ENCODE measurements at places on chromosomes 4 and X.

DNA sequence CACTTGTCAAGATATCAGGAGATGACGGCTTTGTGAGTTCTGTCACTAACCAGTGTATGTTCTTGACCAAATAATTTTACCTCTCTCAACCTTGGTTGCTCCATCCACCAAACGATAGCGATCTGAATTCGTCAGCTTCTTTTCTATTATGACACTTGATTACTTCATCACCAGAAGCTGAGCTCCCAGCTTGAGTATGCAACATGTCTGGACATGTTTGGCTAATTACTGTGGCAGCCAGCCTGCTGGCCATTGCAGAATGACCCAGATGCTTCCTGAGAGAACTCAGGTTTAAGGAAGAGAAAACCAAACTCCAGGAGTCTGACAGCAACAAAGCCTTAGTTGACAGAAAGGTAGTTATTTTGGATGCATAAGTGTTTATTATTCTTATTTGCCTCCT is 46.4 kb upstream of the PARM1 start:
- no peak for DNase-seq

DNA sequence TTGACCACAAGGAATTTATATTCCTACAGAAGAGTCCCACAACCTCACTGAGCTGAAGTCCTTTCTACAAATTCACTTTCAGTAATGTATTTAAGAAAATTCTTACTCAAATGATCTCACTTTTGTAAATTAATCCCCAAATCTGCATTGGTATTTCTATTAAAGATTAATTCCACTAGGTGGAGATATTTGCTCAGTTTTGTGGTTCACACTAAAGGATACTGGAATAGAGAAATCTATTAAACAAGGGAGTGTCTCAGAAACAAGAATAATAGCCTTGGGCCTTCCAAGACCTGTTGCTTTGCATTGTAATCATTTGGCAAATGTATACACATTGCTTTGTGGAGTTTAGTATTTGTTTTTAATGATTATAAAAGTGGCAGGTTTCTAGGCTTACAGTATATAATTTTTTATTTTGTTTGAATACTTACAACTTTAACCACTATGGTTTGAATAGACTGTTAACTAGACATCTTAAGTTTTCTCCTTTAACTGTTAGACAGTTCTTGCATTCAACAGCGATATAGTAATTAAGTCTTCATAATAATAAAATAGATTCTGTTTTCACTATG is 25.9 kb downstream of the CFAP299 start:
- DNase-seq = no peak

GRCh38 chrX:16429406-16429805 is 220.6 kb upstream of the S100G start:
- no peak for DNase-seq

DNA sequence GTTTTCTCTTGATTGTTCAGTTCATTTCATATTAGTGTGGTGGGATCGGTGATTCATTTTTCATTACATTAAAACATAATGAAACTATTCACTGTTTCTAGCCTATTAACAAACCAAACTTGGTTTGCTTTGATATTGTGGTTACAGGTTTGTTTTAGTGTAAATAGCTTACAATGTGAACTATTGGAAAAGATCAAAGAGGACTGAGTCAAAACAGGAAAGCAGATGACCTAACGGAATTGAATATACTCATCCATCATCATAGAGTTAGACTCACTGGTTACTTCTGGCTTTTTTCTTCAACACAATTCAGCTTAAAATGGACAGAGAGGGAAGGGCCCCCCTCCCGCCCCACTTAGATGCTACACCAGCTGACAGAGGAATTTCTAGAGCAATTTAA is 616.2 kb upstream of the AADAT start:
- no peak for DNase-seq

- no peak for DNase-seq
These were observed 23.3 kb downstream of the HAND2 start for GRCh38 chr4:173506597-173507211.

- DNase-seq = no peak
These were observed 81.0 kb upstream of the STIM2 start for GRCh38 chr4:26779674-26780073.

DNA sequence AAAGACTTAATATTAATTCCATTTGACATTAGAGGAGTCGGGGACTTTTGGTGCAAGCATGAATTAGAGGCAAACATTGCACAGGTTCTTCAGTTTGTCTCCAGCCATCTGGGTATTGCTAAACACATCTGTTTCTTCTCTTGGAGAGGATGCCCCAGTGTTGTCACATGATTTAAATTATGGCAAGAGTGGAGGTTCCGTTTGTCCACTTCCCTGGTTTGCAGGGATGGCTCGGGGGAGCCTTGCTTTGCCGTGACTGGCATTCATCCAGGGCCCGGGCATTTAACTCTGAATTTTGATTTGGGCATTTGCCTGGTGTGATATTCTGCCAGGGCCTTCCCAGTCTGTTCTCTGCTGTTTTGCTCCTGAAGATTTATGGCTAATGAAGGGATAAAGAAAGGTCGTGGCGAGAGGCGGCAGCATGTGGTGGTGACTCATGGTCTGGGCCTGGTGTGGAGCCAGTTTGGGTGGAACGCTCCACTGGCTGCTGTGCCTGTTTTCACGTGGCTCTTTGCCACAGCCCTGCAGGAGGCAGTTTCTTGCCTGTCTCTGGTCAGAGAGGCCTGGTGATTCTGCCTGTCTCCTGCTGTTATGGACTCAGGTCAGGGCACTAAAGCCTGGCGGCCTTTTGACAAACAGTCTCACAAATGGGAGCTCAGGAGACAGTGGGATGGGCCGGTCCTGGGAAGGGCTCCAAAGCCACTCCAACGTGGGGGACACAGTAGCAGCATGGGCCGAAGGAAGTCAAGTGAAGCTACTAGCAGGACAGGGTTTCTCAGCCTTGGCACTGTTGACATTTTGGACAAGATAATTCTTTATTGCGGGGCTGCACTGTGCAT is 99.4 kb upstream of the PGRMC2 start:
- DNase-seq = no peak

DNA sequence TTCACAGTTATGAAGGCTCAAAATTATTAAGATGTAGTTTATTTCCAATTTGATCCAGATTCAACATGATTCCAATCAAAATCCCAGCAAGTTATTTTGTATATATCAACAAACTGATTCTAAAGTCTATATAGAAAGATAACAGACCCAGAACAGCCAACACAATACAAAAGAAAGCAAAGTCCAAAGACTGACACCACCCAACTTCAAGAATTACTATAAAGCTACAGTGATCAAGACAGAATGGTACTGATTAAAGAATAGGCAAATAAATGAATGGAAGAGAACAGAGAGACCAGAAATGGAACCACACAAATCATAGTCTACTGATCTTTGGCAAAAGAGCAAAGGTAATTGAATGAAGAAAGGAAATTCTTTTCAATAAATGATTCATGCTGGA is 34.9 kb downstream of the NFXL1 start:
- no peak for DNase-seq

- DNase-seq = no peak
These were observed 41.7 kb downstream of the ATP8A1 start for GRCh38 chr4:42615131-42615763.

GRCh38 chr4:173529477-173530325 is at the start of gene HAND2:
TSS of gene HAND2 (minus strand) at chr4:173530229. CDS start at chr4:173529289, 940 bp downstream.
- DNase-seq = peak; percentile 44

DNA sequence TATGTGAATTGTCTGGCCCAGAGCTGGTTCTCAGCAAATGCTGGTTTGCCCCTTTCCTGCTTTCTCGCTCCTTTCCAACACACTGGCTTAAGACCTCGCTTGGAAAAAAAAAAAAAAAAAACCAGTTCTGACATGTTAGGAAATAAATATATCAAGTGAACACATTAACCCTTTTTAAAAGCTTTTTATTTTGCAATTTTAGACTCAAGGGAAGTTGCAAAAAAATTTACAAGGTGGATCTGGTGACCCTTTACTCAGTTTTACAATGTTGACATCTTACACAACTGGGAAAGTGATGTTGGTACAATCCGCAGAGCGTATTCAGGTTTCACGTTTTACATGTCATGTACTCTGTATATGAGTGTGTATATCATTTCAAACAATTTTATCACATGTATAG is 100.1 kb downstream of the RTL5 start:
- DNase-seq = no peak

DNA sequence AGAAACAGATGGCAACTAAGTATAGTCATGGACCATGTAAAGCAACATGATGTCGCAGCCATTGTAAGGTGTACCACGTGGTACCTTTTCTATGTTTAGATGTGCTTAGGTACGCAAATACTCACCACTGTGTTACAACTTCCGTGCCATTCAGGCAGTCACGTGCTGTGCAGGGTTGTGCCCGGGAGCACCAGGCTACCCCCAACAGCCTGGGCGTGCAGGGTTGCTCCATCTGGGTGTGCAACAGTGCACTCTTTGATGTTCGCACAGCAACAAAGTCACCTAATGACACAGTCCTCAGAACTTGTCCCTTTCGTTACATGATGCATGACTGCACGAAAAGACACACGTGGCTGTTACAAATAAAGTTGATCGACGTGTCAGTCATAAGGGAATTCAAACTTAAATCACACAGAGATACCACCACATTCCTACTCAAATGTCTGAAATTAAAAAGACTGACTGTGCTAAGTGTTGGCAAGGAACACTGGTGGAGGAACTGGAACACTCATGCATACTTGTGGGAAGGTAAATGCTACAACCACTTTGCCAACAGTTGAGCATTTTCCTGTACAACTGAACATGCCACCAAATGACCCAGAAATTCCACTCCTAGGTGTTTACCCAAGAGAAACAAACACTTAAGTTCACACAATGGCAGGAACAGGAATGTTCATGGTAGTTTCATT is 24.3 kb downstream of the CPLX1 start:
- no peak for DNase-seq

- no peak for DNase-seq
These were observed 39.9 kb downstream of the PSAPL1 start for GRCh38 chr4:7394681-7395451.

DNA sequence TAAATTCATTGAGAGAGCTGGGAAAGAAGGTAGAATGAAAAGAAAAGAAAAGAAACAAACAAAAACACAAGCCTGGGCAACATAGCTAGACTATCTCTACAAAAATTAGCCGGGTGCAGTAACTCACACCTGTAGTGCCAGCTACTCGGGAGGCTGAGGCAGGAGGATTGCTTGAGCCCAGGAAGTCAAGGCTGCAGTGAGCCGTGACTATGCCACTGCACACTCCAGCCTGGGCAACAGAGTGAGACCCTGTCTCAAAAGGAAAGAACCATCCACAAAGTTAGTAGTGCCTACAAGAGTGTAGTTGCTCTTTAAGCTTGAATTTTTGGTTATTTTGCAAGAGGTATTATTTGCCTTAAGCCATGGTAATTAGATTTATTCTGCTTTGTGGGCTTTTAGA is 157.7 kb downstream of the CBR4 start:
- DNase-seq = no peak

DNA sequence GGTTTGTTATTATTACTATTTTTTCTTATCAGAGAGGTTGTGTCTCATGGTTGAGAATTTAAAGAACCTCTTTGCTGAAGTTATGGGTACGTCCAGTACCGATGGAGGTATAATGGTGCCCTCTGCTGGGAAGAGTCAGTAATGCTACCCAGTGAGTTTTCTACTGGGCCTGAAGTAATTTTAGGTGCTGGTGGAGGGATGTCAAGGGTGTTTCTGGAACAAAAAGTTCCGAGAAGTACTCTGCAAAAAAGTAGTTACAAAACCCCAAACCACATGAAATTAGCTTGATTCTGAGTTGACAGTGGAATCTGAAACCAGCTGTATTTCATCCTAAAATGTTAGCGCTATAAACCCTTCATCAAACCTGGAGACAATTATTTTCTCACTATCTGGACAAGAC is 102.5 kb upstream of the MID1 start:
- peak; percentile 47 for DNase-seq

- DNase-seq = no peak
These were observed 197.4 kb downstream of the PTTG2 start for GRCh38 chr4:38157592-38157991.

DNA sequence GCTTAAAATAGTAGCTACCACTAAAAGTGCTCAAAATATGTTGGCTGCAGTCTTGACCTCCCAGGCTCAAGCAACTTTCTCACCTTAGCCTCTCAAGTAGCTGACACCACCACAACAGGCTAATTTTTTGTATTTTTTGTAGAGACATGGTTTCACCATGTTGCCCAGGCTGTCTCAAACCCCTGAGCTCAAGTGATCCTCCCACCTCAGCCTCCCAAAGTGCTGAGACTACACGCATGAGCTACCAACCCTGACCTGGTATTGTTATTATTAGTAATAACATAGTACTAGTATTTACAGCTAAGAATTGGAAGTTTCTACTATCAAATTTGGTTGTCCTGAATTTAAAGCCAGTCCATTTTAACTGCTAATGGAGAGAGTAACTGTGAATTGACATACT is 18.0 kb downstream of the STAP1 start:
- no peak for DNase-seq

- DNase-seq = no peak
These were observed 75.2 kb downstream of the FAM53A start for GRCh38 chr4:1608821-1609500.

DNA sequence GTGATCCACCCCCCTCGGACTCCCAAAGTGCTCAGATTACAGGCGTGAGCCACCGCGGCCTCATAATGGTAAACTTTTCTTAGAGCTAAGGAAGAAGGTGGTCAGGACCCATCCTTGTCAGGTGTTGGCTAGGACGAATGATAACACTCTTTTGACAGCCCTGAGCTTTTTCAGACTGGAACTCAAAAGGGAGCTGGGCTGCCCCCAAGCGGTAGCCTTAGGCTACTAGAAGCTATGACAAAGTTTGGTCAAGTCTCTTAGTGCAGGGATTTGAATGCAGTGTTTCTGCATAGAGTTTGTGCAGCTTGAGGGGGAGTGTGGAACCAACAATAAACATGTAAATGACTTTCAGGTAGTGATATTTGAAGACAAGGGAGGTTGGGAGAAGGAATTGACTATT is 11.8 kb upstream of the HSD17B10 start:
- DNase-seq = peak; percentile 70

DNA sequence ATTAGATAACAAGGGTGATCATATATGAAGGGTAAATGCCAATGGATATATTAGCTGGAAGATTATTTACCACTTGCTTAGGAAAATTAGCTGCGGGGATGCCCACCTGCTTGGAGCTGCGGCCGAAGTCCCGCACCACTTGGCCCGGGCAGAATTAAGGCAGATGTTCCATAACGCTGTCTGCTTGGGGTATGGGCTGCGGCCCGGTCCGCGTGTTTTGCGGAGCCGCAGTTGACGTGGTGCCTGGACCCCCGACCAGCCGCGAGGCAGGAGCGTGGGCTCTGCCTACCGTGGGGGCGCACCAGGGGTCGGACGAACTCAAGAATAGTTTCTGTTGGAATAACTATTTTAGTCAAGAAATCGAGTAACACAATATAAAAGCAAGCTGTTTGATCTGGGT is 235.2 kb downstream of the CPXCR1 start:
- DNase-seq = no peak
